ENCODE measurements at places on chromosomes 6 and 20.

DNA sequence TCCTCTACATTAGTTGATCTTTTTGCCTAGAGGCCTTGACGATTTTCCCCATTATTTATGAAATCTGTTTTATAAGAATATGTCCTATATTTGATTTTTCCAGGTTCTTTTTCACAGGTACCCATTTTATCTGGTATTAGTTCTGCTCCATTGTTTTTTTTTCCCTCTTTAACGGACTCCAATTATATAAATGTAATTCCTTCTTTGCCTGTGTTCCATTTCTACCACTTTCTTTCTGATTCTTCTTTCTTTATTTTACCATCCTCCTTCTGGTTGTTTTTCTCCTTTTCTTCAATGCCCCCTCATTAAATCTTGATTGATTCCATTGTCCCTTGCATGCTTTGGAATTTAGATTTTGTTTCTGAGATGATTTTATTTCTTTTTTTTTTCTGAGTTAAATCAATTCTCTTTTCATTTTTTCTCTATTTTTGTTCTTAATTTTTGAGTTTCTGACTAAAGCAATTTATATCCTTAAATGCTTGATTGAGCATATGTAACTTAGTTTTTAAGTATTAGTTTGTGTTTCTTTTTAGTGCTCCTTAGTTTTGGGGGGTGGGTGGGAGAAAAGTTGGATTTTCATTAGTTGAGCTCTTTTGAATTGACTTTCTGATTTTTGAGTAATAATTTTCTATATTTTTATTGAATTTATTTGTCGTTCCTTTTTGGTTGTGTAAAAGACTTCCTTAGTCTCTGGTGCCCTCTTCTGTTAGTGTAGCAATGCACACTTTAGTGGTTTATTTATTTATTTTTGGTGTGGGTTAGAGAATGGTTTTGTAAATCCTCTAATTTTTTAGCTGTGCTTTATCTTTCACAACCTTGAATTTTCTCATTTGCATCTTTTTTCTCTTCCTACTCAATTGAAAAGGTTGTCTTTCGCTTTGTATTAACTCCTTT lies 140.8 kb downstream of the FARS2 start:
- DNase-seq = no peak

GRCh38 chr6:51936531-51937290 lies 150.7 kb downstream of the PKHD1 start:
- no peak for DNase-seq

DNA sequence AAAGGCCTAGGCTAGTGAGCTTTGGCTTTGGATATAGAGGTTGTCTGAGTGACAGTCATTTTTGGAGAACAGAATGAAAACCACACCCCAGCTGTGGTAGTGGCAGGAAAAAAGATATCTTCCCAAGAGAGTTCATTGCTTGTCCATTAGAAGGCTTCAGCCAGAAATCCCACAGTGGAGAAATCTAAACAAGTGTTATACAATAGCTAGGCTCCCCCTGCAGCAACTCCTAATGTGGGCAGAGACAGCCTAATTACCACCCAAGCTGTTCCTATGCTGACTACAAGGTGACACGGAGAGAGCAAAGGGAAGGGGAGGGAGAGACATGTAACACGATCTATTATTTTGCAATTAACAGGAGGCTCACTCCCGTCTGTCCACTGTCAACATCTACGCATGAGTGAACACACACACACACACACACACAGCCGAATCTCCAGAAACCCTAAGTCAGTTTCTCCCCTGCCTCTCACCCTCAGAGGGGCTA lies 147.5 kb upstream of the TCF21 start:
- DNase-seq = no peak

DNA sequence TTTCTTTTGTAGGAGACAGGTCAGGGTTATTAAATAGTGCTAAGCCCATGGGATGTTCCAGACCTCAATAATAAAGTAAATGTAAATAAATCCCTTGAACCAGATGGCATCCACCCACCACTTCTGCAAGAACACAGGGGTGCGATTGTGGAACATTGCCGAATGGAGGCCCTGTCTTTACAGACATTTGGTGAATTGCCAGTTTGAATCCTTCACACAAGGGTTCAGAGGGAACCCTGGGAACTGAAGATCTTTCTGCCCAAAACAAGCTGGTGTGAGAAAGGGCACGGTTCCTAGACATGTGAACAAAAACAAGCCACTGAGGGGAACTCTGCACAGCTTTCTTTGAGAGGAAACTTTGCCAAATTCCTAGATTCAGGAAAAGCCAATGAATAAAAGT lies 30.2 kb upstream of the RNF8 start:
- peak; percentile 70 for DNase-seq

DNA sequence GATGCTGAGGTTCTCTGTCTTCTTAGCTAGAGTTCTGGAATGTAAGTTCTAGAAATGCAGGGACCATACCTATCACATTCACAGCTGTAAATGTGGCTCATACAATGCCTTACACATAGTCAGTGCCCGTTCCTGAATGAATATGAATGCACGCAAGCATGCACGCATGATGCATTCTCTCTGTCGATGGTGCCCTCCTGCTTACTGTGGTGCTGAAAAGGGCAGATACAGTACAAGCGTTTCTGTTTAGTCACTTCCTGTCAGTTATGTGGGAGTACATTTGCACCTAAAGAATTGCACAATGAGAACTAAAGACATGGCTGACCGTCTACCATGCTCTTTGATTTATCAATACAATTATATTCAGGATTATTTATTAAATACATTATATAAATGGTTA lies 152.2 kb upstream of the SOX4 start:
- DNase-seq = no peak

DNA sequence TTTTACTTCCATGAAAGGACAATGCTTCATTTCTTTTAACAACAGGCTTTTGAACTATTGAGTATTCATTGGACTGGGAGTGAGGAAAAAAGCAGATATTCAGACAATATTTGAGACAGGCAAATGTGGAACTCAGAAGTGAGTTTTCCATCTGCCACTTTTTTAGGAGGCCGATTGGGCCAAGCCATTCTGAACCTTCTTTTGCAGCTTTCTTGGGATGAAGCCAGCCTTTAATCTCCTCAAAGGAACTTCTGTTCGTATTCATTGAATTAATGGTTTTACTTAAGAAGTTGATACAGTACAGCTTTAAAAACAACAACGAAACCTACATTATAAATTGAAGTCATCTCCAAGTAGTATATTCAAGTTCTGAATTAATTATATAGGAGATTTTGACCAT lies 187.1 kb upstream of the RNF217 start:
- no peak for DNase-seq

GRCh38 chr20:20341371-20341770 lies 26.5 kb upstream of the INSM1 start:
- no peak for DNase-seq

GRCh38 chr6:125534430-125535263 lies 214.8 kb upstream of the HEY2 start:
- DNase-seq = no peak

GRCh38 chr6:129597023-129597713 lies 112.8 kb downstream of the ARHGAP18 start:
- no peak for DNase-seq

- DNase-seq = no peak
These were observed 72.1 kb downstream of the TRAM2 start for GRCh38 chr6:52504782-52505136.

DNA sequence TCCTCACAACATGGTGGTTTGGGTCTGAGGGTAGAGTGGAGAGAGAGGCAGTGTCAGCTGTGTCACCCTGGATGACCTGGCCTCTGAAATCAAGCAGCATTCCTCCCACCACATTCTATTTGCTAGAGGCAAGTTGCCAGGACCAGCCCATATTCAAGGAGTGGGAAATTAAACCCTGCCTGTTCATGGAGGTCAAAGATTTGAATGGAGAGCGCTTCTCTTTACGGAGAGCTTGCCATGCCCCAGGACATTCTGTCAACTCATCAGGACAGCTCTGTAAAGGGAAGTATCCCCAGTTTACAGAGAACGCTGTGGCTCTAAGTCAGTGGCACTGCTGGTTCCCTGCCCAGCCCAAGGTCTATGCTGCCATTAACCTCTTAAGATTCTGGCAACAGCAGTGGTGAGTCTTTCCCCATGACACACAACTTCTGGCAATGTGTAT lies 90.0 kb upstream of the INSM1 start:
- DNase-seq = no peak

DNA sequence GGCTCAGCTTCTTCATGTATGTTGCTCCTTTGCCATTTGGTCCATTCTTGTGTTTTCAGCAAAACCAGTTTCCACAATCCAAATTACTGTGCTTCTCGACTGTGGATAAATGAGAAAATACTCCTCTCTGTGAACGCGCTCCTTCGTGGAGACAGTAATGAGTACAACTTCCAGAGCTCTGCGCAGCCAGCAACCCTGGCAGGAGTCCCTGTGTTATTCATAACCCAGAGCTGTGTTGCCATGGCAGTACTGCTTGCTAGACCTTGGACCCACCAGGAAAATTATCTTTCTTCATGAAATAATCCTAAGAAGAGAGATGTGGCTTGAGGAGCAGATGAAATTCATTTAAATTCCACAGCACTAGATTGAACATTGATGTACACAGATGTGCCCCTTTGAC lies 73.7 kb downstream of the SLC22A3 start:
- no peak for DNase-seq

DNA sequence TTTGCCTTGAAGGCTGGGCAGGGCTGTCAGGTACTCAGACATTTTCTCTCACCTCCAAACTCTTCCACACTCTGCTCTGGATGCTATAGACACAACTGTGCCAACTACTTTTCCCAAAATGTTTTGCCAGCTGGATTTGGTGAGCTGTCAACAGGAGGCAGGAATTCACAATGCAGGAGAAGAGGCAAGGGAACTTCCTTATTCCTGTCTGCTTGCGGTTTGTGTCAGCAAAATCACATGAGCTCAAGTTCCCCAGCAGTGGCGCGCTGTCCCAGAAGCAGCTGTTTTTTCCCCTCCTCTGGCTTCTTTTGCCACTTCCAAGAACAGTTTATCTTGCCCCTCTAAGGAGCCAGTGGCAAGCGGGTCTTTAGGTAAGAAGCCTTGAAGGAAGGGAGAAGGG lies 608.2 kb downstream of the PRKN start:
- peak; percentile 25 for DNase-seq

GRCh38 chr20:995170-995569 lies 6.9 kb downstream of the RSPO4 start:
- DNase-seq = no peak

DNA sequence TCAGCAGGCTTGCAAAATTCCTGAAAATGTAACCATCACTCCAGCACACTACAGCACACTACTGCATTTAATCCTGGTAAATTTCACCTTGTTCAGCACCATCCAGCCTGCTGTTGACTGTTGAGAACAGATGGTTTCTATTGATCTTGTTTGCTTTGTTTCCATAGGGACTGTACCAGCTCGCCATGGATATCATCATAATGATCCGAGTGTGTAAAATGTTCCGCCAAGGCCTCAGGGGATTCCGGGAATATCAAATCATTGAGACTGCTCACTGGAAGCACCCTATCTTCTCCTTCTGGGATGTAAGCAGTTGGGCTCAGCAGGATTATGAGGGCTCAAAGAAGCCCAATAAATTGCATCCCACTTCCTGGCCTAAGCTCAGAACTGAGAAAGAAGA lies 4.1 kb downstream of the CNBD2 start:
- DNase-seq = no peak

- DNase-seq = no peak
These were observed 57.4 kb upstream of the CEP85L start for GRCh38 chr6:118708744-118709143.

- no peak for DNase-seq
These were observed 5.3 kb upstream of the FNDC1 start for GRCh38 chr6:159163901-159164370.

- no peak for DNase-seq
These were observed 211.2 kb downstream of the PHACTR1 start for GRCh38 chr6:12927746-12928145.

GRCh38 chr6:118535176-118535844 lies 12.8 kb upstream of the PLN start:
- no peak for DNase-seq

DNA sequence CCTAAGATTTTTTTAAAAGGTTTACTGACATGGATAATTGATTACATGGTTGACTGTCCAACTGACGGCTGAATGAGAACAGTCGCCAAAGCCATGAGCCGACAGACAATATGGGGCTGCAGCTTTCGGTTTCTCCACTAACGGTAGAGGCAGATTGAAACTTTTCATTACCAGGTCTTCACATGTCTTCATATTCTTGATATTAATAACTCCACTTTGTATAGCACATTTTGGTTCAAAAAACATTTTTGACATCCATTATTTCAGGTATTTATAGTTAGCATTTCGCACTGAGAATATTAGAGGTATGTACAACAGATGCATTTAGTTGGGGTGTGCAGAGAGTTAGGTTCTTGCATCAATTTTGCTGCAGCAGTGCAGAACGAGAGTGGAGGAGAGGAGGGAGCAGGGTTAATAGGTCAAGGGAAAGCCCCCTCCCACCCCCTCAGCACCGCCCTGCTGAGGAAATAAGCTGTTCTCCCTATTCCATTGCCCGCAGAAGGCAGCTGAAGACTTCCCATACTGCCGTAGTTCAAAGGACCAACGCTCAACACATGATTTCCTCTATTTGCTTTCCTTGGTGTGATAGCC lies 73.6 kb upstream of the ADTRP start:
- DNase-seq = no peak

DNA sequence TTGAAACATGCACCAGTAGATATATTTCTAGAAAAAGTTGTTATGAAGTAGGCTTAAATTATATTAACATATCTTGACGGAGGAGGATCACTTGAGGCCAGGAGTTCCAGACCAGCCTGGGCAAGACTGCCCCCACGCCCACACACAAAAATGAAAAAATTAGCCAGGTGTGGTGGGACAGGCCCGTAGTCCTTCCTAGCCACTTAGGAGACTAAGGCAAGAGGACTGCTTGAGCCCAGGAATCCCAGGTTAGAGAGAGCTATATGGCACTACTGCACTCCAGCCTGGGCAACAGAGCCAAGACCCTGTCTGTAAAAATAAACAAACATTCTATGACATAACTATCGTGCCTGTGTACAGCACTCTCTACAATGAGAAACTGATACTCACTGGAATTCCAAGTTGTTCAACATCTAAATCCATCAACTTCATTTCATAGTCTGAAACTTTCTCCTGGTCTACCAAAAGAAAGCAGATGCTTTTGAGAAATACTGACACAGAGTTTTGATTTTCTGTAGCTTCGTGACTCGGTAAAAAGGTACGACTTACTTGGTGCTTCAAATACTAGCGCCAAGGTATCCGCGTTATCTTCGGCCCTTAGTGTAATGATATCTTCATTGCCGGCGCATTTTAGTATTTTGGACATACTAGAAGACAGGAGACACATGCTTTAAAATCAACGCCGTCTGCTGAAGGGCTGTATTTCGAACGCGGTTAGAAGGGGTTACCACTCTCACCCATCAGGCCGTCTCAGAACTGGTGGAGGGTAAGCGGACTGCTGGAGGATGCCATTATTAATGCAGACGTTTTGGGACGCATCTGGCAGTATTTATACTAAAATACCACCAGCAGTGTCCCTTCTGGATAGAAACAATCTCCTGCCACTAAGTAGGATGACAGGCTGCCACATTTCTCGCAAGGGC lies 1.3 kb downstream of the PCNA start:
- no peak for DNase-seq

DNA sequence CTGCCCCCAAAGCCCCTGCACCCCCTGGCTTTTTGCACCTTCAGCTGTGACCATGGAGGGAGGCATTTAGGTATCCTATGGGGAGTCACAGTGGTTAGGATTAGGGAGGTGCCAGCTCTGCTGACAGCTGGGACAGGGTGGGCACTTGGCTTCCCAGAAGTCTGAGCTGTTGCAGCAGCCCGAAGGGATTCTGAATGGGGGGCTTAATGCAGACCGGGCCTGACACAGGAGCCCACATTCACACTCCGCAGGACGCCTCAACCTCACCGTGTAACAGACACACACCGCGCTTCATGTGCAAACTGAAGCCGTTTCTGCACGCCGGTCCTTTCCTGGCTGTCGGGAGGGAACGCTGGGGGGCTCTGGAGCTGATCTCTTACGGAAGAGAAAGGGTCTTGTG lies 1.9 kb downstream of the EBF4 start:
- DNase-seq = no peak

Measured in brain pericyte (primary cell).